ENCODE measurements at places on chromosomes 16 and 17.

DNA sequence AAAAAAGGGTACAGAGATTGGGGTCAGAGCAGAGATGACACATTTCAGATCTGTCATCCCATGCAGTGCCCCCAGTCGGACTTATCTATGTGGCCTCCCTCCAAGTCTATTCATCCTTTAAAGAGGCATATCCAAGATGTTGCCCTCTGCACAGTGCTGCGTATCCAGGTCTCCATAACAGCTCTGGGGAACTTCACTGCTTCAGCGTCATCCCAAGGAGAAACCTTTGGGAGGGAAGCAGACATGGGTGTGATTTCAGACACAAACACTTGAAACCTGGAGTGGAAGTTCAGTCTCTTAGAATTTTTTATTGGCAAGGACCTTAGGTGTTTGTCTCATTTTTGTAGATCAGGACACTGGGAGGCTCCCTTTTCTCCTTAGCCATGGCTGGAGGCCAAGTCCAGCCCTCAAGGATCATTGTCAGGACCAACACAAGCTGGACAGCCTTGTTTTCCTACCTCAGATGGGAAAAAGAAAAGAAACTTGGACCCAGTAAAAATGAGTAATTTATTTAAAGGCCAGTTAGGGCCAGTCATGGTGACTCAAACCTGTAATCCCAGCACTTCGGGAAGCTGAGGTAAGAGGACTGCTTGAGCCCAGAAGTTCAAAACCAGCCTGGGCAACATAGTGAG, 23.9 kb upstream of the NLK start:
- DNase-seq = no peak

DNA sequence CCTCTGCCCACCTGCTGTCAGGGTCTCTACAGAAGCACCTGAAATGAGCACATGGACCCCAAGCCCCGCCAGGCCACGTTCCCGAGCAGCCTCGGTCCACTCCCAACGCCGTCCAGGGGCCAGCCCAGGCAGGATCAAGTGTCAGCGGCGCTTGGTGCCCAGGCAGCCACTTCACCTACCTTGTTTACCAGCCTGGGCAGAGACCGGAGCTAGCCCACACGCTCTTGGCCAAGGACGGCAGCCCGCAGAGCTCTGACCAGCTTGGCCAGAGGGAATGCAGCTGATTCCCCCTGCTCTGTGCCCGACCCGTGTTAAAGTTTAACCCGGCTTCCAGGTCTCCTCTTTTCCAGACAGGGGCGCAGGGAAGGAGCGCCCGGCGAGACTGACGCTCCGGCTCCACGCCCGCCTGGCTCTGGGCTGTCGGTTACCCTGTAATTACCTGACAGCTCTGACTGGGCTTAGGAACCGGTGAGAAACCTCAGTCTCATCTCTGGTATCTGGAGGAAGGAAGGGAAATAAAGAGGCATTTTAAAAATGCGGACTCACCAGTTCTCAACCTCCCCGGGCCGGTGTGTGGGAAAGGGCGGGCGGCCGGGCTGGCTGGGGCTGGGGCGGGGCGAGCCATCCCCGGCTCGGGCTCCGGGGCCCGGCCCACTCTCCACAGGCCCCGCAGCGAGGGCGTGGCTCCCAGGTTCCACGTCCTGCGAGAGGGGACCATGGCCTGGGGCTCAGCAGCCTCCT, 4.6 kb downstream of the KIFC3 start:
- no peak for DNase-seq

- DNase-seq = no peak
Observed at GRCh38 chr16:87671221-87671620, 68.9 kb downstream of the JPH3 start.

- peak; percentile 98 for DNase-seq
Observed at GRCh38 chr17:63433746-63434591, 12.1 kb downstream of the CYB561 start.

DNA sequence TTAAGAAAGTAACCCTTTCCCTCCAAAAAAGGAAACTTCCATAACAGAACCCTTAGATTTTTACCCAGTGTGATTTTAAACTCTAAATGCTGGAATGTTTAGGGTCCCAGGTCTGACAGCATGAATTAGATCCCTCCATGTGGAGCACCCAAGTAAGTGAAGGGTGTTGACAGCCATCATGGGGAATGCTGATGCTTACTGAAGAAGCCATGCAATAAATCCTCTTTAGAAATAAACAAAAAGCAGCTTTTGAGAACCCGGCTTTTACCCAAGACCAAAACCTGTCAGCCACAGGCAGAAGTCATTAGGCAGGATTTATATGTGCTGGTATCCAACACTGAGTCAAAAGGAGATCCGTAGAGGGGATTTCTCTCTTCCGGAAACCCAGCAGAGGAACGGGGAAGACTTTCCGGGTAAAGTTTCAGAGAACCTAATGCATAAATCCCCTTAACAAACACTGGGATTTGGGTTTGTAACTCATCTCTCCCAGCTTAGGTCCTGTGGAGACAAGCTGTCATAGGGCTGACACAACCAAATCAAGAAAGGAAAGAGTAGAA, 287.5 kb downstream of the IRX3 start:
- no peak for DNase-seq

- no peak for DNase-seq
Observed at GRCh38 chr17:66522591-66523272, 220.3 kb downstream of the PRKCA start.

GRCh38 chr16:15434425-15435215, at the start of gene BMERB1:
Gene BMERB1, plus strand, starts transcription at chr16:15434588. Its CDS starts 66 bp downstream, at chr16:15434654.
- DNase-seq = peak; percentile 77

DNA sequence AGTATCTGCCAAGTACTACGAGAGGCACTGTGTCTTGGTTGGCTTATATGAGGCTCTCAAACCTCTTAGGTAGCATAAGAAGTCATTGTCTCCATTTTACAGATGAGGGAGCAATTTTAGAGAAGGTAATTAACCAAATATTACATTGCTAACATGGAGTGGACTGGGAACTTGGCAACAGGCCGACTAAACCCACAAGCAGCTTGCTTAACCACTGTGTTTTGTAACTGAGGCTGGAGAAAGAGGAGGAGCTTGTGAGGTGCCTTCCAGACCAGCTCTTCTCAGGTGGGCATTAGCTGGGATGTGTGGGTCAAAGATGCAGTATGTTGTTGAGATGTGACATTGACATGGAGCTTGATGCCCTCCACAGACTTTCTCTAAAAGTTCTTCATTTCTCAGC, 835.6 kb upstream of the RBFOX1 start:
- no peak for DNase-seq

GRCh38 chr17:9529033-9529700, 46.5 kb downstream of the STX8 start:
- peak; percentile 57 for DNase-seq

DNA sequence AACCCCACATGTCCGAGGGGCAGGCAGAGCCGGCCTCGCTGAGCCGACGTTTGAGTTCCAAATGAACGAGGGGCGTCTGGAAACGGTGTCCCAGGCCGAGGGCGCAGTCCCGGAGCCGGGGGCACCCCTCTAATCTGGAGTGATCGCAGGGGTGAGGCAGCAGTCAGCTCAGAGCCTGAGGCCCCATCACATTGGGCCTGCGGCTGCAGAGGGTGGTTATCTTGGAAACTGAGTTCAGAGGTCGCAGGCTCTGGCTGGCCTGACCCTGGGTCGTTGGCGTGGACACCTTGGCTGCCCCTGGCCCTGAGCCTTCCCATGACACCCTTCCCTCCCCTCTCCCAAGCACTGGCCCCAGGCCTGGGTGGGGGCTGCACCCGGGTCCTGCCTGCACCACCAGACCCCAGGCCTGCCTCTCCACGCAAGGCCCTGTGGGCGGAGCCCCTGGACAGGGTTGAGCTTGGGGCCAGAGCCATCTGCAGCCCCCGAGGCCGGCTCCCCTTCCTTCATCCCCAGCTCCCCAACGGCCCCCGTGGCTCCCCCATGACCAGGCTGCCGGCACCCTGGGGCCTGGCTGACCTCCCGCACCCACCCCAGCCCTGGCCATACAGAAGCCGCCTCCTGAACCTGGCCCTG, 45.6 kb downstream of the ZFPM1 start:
- no peak for DNase-seq

DNA sequence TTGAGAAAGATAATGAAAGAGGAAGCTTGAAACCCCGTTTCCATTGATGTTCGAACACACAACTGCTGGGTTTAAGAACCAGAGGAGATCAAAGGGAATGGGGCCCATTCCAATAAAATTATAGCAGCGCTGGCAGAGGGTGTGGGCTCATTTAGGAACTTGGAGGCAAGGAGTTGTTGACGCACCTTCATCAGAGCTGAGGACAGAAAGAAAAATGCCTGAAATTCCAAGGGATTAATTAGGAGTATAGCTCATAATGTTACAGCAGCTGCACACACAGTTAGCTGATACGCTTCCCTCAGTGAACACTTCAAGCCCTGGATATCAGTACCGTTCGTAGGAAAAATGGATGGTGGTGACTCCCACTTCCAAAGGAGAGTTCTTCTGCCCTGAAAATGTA, 127.2 kb downstream of the AXIN2 start:
- peak; percentile 20 for DNase-seq

- no peak for DNase-seq
Observed at GRCh38 chr17:7927596-7927995, 2.1 kb downstream of the KCNAB3 start.

GRCh38 chr16:27405546-27406451, 3.8 kb downstream of the IL21R start:
- DNase-seq = peak; percentile 27

- DNase-seq = peak; percentile 88
Observed at GRCh38 chr16:57000271-57001025, 11.1 kb downstream of the NLRC5 start.

- DNase-seq = no peak
Observed at GRCh38 chr16:55325080-55325447, 1.1 kb downstream of the IRX6 start.

DNA sequence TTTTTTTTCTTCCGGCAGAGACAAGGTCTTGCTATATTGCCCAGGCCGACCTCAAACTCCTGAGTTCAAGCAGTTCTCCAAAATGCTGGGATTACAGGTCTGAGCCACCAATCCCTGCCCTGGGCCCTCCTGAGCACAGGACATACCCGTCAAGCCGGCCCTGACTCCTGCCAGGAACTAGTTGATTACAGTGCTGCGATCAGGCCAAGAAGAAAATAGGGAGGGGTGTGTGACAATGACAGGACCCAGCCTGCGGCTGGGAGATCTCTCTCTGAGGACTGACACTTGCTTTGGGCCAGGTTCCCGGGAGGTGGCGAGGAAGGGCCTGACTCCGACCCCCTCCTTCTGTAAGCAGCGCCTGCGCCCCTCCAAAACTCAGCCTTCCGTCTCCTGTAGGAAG, 276.6 kb downstream of the MRTFB start:
- DNase-seq = no peak

GRCh38 chr17:83087788-83088360, 8.5 kb downstream of the METRNL start:
- DNase-seq = no peak

DNA sequence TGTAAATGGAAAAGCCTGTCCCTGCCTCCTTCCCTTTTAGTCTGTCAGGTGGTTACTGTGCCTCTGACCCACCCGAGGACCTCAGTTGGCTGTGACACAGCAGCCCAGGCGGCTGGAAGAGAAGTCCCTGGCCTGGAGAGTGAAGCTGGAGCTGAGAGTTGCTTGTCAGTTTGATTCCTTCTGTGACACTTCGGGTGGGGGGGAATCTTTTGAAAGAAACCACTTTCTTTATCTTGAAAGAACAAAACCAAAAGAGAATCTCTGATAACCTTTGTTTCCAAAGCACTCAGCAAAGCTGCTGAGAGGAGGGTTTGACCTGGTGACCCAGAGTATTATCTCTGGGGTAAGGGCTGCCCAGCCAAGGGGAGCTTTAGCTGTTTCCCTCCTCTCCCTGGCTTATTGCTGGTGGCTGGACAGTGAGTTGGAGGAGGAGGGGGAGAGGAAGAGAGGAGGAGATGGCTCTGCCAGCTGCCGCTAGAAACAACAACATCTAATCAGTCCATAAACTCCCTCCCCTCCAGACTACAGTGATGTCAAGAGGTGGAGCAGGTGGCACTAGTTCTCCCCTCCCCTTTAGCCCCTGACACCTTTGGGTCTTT, 34.0 kb downstream of the YPEL2 start:
- no peak for DNase-seq

DNA sequence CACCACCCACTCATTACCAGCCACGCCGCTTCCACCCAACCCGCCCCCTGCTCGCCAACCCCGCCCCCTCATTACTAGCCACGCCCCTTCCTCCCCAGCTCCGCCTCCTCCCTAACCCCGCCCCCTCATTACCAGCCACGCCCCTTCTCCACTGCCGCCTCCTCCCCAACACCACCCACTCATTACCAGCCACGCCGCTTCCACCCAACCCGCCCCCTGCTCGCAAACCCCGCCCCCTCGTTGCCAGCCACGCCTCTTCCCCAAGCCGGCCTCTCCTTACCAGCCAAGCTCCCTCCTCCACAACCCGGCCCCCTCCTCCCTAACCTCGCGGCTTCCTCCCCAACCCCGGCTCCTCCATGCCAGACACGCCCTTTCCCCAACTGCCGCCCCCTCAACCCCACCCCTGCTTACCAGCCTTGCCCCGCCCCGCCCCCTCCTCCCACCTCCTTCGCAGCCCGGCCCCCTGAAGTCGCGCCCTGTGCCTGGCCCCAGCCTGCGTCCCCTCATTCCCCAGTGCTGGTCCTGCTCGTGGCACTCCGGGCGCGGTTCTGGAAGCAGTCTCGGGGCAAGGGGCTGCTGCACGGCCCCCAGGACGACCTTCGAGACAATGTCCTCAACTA, 7.3 kb downstream of the SLC22A31 start:
- DNase-seq = peak; percentile 93

DNA sequence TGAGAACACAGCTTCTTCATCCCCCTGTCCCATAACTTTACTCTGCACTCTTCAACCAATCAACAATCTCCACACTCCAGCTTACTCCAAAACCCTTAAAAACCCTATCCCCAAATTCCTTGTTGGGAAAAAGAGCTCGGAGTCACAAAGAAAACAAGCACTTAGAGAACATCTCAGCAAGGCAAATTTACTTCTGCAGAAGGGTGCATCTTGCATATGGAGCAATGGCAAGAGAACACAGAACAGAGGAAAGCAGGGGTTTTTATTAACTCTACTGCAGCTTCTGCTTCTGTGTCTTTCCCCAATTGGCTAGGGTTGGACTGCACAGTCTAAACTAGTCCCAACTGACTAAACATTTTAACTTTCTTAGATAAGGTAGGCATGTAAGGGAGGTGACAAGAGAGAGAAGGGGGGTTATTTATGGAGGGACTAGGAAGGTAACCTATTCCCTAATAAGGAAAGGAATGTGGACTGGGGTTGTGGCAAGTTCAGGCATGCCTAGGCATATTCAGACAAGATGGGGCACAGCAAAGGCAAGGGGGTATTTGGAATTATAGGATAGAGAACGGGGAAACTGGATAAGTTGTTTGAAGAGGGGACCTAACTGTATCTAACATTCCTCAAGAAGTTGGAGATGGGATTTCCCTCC, 125.5 kb downstream of the CACNG3 start:
- no peak for DNase-seq

Measured in AG10803 (cell line).